ENCODE measurements at places on chromosomes 6 and 20. TPM values are rescaled to one million over a fixed set of nuclear protein-coding genes. Genes with fewer than 3 reads are reported as not detected.

BPI gene
- total RNA-seq: 0.47 TPM

RAET1G gene
- not detected for total RNA-seq

CNR1 gene
- total RNA-seq: 9.8 TPM

GRCh38 chr20:51906049-51906448 lies 103.7 kb upstream of the SALL4 start:
- no peak for ATAC-seq

DNA sequence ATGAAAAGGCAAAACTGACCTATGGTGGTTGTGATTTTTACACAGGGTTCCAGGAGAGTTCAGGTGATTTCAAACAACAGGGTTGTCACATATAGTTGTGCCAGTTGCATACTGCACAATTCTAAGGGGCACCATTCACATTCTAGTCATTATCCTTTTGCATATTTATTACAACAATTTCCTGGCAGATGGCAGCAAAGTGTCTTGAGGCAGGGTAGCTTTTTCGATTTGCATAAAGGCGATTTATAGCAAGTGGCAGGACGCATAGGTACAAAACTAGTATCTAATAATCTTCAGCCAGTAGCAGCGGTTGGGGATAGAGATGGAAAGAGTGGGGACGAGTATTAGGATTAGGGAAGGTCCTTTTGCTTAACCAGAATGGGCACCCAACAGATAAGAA lies 46.5 kb upstream of the TRAF3IP2 start:
- no peak for ATAC-seq

GRCh38 chr6:109815054-109815453 lies 124.0 kb downstream of the FIG4 start:
- no peak for ATAC-seq

- no peak for ATAC-seq
Measured at GRCh38 chr6:48957781-48958180, 505.3 kb downstream of the MMUT start.

BCLAF1 gene
- 113 TPM for total RNA-seq

DNA sequence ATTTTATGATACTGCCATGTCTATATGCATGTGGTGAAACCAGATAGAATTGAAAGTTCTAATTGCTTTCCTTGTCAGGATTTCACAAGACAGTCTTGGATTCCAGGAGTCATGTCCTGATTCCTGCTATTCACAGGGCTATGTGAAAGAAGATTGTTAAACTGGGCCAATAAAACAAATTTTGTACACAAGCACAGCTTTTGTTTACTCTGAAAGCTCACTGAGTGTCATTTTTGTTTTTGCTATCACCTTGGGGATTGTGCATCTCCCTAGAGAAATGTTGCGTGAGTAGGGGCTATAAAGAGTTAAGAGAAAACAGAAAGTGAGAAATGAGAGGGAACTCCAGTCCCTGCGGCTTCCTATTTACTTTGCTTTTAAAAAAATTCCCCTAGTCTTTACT lies 627.5 kb downstream of the PKHD1 start:
- no peak for ATAC-seq

APOBEC2 gene
- total RNA-seq: 0.37 TPM

GRCh38 chr6:16057446-16057845 lies 71.4 kb upstream of the MYLIP start:
- ATAC-seq: no peak

LAMA4 gene
- 240 TPM for total RNA-seq
